ENCODE measurements at places on chromosomes 11 and 22. TPM values are rescaled to one million over a fixed set of nuclear protein-coding genes. Genes with fewer than 3 reads are reported as not detected.

LDHAL6A gene
- not detected for total RNA-seq

FOLR1 gene
- total RNA-seq, result 0.29 TPM

CHEK2 gene
- 26.0 TPM for total RNA-seq

TSPAN32 gene
- total RNA-seq, result not detected

SULT4A1 gene
- total RNA-seq, result not detected

DNA sequence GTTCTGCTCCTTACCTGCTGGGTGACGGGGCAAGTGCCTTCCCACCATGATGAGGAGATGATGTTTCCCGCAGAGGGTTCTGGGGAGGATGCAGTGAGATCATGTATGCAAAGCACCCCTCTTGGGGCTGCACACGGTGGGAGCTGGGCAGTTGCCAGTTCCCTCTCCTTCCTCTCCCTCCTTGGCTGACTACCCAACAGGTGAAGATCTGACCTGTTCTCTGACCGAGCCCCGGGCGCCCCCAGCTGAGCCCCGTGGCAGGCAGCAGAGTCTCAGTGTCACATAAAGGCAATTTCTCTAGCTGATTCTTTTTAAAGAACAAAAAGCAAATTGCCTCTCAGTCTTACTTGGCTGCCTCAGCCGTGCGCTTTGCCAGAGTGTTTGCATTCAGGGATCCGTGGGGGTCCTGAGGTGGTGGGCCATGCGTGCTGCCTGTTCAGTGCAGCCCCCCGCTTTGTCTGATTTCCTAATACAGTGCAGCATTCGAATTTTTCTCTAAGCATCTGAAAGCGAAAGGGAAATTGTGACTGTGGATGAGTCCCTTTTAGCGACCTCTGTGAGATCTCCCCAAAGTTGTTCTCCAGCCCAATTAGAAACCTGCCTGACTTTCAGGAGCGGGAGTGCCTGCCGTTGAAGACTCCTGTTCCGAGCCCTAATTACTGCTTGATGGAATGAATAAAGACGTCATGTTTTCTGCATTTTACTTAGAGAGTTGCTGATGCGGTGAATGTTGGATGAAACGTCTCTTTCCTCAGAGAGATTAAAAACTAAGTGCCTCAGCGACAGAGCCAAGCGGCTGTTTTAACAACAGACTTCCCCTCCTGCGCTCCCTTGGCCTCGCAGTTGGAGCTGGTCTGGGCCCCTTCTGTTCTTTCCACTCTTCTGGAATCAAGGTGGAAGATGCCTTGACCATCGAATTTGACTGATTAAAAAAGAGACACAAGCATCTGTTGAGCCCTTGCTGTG lies 86.0 kb downstream of the GRIK4 start:
- H3K27ac ChIP-seq, result no peak overlapping the region
- H3K4me1 ChIP-seq, result no peaks in the 10 kb centered on the region
- H3K36me3 ChIP-seq, result no peaks in the 10 kb centered on the region
- no peak for DNase-seq
- no peak overlapping the region for H3K4me3 ChIP-seq
- H3K27me3 ChIP-seq, result no peaks in the 10 kb centered on the region
